ENCODE measurements at places on chromosomes 2 and 18. TPM values are rescaled to one million over a fixed set of nuclear protein-coding genes. Genes with fewer than 3 reads are reported as not detected.

The MRPL33 gene
- 82.6 TPM for total RNA-seq

DNA sequence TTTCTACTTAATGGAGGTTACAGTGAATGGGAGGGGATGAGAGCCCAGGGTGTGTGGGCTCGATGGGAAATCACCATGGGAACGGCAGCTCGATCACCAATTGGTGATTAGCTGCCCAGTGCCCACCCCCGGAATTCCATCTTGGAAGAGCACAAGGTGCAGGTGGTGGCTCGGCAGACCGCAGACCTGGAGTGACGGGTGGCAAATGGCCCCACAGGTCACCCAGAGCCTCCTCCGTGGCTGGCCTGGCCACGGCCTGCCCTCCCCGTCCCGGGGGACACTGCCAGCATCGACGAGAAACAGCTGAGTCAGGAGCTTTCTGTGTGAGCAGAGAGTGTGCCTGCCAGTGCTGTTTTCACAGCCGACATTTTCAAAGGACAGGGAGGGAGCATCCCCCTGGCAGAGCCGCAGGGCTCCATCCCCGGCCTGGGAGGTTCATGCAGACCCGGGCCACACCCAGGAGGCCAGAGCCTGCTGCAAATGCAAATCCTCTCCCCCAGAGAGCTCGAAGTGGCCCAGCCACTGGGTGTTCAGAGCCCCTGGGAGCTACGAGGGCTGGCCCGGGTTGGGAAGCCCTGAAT is 176.4 kb upstream of the MYT1L start:
- no peak for DNase-seq

DNA sequence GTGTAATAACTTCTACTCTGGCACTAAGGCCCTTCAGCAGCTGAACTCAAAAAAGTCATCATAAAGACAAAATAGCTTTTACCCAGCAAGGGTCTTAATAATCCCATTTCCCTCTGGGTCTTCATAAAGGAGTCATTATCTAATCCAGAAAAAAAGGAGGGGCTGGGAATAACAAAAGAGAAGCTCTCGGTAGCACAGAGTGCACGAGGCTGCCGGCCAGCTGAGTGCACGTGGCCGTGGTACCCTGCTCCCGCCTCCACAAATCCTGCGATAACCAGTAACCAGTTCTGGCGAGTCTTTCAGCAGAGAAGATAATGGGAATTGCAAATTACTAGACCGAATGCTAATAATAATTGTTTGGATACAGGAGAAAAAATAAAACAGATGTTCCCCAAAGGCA is 7.5 kb downstream of the NRP2 start:
- DNase-seq, result no peak

The COL4A3 gene
- not detected for total RNA-seq

The NEB gene
- 0.06 TPM for total RNA-seq

GRCh38 chr2:239722760-239723470 is 302.2 kb downstream of the NDUFA10 start:
- DNase-seq, result no peak

DNA sequence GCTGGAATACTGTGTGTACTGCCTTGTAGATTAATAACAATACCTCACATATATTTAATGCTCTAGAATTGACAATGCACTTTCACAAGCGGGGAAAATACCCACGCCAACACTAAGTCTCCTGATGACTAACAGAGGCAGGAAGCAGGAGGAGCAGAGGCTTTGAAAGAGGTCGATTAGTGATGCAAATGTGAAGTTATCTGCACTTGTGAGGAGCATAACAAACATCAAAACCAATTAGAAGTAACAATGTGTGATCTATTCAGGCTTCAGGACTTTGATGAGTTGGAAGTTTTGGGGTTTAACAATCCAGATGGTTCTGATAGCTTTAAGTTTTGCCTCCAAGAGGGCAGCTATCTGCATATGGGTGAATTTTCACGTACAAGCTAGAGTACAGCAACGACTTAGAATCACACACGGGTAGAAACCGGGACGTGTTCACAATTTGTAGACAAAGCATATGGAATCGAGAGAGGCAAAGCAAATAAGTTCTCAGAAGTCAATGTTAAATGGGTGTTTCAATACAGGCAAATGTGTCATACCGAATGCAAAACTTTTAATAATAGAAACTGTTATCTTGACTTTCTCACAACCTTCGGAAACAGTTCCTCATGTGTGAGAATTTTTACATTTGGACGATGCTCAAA is 114.5 kb downstream of the METTL8 start:
- peak; percentile 59 for DNase-seq

DNA sequence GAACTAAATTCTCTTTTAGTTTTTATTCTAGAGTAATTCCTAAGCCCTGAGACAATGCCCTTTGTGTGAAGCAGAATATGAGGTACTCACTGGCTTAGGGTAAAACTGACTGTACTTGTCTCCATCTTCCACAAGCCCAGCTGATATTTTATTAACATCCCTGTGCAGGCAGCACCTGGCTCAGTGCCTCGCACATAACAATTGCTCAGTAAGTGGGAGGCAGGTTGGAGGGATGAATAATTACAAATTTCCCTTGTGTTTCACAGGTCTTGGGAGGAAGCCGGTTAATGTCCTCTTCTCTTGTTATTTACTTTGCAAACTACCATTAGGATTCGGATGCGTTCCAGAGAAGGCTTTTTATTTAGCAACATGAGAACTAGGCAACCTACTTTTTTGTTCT is 249.8 kb upstream of the FSHR start:
- DNase-seq, result no peak

The TSPYL6 gene
- not detected for total RNA-seq

The RNF144A gene
- 31.4 TPM for total RNA-seq

GRCh38 chr2:117555965-117556364 is 258.5 kb upstream of the DDX18 start:
- no peak for DNase-seq

- DNase-seq, result no peak
These were observed 213.0 kb downstream of the PID1 start for GRCh38 chr2:229057976-229058553.

The TPO gene
- not detected for total RNA-seq

DNA sequence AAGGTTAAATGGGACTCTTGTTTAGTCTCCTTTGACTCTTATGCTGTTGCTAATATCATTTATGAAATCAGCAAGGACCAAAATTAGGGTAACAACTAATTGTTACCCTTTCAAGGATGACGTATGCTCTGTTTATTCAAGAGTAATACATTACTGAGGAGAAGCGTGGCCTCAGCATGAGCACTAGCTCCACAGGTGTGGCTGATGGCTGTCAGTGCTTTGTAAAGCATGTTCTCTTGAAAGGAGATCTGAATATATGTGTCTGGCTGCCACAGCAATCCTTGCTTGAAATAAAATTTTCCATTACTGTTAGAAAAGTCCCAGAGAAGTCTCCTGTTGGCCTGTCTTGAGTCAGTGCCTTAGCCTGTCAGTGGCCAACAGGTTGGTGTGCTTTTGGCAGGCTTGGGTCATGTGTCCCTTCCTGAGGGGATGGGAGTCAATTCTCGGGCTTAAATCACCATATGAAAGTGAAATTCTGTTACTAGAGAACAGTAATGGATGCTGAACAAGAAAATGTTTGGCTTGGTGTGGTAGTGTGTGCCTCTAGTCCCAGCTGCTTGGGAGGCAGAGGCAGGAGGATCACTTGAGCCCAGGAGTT is 32.7 kb downstream of the ABI2 start:
- DNase-seq, result no peak

GRCh38 chr2:179726461-179727180 is 134.8 kb downstream of the ZNF385B start:
- no peak for DNase-seq

DNA sequence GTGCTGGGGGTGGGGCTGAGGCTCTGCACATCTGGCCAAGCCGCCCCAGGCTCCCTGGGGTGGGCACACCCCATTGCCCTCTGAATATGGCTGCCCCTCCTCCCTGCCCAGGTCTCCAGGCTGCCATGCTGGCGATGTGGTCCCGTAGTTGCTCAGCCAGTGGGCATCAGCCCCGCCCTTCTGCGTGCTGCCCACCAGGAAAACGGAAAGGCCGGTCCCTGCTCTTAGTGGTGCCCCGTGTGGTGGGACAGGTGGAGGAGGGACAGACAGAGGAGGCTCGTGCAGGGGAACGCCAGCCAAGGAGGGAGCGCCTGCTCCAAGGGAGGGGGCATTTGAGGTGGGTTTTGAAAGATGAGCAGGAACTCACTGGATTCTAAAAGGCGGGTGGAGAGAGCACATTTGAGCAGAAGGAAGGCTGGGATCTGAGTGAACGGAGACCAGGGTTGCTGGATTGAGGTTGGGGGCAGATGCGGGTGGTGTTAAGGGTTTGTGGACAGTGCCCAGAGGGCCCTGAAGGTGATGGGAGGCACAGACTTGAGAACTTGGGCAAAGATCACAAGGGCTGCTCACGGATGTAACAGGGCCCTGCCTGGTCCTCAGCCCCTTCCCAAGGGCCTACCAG is 6.7 kb upstream of the B3GNT7 start:
- no peak for DNase-seq

DNA sequence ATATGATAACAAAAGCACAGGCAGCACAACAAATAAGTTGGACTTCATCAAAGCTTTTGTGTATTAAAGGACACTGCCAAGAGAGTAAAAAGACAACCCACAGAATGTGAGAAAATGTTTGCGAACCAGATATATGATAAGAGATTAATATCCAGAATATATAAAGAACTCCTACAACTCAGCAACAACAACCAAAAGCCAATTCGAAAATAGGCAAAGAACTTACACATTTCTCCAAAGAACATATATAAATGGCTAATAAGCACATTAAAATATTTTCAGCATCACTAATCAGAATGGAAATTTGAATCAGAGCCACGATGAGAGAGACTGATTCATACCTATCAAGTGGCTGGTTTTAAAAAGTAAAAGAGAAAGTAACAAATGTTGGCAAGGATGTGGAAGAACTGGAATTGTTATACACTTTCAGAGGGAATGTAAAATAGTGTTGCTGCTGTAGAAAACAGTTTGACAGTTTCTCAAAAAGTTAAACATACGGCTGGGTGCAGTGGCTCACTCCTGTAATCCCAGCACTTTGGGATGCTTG is 25.2 kb downstream of the EPB41L5 start:
- DNase-seq, result no peak

GRCh38 chr18:25895518-25895917 is 194.9 kb downstream of the SS18 start:
- DNase-seq, result no peak

- no peak for DNase-seq
These were observed 481 bp downstream of the BCL11A start for GRCh38 chr2:60552851-60553494.

DNA sequence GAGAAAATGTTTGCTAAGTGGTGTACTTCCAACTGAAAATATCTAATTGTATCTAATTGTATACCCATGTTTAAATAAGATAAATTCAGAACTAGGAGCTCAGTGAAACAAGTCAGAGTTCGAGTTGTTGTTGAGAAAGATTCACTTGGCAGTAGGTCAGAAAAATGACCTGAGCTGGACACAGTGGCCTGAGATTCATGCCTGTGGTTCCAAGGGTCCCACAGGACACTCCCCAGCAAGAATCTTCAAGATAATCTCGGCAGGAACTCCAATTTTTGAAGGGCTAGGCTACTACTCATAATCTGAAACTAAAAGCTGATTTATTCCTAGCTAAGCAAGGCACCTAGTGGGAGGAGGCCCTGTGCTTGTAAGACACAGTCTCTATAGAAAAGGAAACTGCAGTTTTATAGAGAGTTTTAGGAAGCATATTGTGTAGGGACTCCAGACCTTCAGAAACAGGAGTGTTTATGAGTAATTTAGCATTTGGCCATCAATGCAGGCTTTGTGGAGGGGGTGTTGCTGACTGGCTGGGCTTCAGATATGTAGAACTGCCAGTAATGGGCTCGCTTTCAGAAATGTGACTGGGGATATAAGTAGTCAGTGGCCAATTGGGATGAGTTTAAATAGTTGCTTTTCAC is 43.2 kb downstream of the SP140 start:
- DNase-seq, result no peak
